T-cell (primary cell): ENCODE measurements at places on chromosomes 13 and 19.
A peak's percentile ranks its signal among the peaks of the same experiment; 100 is the strongest.

GRCh38 chr19:6779206-6779605, 6.7 kb downstream of the VAV1 start:
- no peak for DNase-seq

GRCh38 chr13:64591971-64592370, 2638.2 kb downstream of the PCDH9 start:
- DNase-seq = no peak

GRCh38 chr13:106595625-106596024, 27.7 kb upstream of the ARGLU1 start:
- no peak for DNase-seq

DNA sequence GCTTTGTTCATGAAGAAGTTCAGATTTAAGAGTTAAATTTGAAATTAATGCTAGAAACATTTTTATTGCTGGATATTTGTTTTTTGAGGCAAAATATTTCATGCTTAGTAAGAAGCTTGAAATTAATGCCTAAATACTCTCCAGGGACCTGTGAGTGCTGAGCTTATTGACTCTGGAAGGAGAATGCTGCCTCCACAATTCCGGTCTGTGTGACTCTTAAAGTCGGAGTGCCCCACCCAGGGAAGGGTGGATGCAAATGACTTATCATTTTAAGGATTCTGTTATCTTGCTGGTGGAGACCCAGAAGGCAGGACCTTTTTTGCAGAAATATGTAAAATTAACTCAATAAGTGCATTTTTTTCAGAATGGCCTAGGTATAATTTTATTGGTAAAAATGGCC, 143.8 kb upstream of the RXFP2 start:
- no peak for DNase-seq

- DNase-seq = no peak
These were observed 8.1 kb downstream of the RPS9 start for GRCh38 chr19:54208784-54209057.

GRCh38 chr19:46945694-46946489, 73.7 kb upstream of the NPAS1 start:
- DNase-seq = no peak

DNA sequence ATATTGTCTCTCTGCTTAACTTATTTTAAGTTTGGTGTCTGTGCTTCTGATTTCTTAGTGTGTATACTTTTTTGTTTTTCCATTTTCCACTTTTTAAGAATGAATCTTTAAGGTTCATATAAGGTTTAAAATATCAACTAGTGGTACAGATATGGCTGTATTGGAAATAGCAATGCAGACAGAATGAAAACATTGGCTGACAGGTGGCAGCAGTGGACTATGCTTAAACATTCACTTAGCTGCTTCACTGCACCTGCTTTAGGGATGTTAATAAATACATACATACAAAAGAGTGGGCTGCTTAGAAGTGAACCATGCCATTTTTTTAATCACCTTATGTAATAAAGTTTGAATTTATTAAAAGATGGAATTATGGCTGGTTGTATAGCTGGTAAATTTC, 27.3 kb downstream of the TM9SF2 start:
- peak; percentile 17 for DNase-seq

DNA sequence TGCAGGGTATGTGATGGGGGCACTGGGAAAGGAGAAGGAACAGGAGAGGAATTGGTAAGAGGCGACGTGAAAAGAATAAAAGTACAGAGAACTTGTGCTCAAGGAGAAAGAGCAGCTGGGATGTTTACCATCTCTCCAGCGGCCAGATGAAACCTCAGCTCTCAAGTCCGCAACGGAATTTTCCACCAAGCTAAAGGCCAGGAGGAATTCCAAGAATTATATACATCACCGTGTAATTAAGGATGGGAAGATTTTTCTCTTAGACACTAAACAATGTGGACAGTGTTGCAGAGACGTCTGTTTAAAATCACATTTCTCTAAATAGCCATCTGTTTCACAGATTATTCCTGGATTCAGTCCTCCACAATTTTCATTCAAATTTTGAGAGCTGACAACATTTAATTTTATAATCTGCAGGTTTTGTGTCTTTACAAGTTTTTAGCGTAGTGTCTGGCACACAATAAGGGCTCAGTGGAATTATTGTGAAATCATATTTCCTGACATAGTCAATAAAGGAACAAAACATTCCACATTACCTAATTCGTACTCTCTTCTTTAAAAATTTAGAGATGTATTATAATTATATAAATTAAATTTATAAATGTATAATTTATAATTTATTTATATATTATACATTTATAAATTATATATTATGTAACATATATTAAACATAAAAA, 23.0 kb upstream of the USP29 start:
- no peak for DNase-seq

GRCh38 chr19:5825178-5825577, 14.3 kb downstream of the FUT6 start:
- no peak for DNase-seq

- DNase-seq = no peak
These were observed 2.2 kb upstream of the PRKD2 start for GRCh38 chr19:46718934-46719622.

DNA sequence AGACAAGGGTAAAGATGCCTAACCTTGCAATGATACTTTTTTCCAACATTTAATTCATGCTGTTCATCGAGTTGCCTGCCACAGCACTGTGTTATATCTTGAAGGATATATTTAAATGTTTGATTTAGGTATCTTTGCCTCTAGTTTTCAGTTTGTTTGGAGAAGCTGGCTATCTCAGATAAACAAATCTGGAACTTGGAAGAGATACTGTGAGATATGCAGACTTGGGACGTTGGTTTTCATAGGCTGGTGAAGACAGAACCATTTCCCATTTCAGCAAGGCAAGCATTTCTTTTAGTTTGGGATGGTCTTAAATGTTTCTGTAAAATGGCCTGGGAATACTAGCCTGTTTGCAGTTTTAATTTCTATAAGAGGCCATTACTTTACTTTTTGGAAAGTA, 3.3 kb downstream of the RNASEH2B start:
- DNase-seq = no peak

DNA sequence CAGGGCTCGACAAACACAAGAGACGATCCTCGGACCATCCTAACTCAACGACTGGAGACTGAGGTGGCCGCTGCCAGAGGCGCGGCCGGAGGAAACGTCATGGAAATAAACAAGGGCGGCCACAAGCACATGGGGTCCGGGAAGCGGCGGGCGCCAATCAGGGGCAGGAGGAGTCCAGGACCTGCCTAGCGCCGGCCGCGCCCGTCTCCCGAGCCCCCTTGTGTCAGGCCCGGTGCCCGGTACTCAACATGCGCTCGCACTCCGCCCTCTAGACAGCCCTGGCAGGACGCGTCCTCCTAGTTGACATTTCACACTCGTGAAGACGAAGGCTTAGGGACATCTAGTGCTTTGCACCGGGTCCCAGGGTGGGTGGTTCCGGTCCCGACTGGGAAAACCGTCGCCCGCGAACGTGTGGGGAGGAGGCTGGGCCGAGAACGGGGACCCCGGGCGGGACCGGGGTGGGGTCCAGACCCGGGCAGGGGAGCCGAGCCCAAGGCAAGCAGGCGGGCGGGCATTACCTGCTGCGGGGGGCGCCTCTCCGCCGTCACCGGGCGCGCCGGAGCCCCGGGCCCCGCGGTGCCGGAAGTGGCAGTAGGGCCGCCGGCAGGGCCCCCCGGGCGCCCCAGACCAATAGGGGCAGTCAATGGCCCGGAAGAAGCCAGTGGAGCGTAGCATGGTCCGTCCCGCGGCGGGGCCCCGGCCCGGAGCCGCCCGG, 442 bp downstream of the REXO1 start:
- no peak for DNase-seq

DNA sequence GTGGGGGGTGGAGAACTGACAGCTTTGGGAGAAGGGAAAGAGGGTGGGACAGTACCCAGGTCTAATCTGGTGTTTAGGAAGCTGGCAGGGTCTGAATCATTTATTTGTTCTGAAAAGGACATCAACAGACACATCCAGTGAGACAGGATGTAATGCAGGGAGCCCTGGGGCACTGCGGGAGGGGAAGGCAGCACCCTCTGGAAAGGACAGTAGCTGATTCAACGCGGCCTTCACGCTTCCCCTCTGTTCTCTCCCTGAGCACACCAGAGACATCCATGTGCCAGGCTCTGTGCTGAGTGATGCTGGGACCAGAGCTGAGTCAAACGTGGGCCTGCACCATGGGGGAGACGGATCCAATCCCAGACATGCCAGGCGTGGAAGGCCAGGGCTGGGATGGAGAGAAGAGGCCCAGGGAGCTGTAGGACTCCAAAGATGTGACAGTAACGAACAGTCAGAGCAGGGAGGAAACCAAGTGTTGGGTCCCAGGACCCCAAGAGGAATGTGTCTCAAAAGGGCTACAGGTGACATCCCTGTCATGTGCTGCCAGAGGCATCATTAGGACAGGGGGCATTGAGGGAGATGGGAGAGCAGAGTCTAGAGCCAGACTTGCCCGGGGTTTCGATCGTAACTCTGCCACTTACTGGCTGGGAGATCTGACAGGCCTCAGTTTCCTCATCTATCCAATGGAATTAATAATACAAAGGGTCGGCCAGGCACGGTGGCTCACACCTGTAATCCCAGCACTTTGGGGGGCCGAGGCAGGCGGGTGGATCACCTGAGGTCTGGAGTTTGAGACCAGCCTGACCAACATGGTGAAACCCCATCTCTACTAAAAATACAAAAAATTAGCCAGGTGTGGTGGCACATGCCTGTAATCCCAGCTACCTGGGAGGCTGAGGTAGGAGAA, 1.7 kb downstream of the ETFB start:
- DNase-seq = no peak

GRCh38 chr13:40345654-40346372, 320.6 kb downstream of the FOXO1 start:
- DNase-seq = no peak

DNA sequence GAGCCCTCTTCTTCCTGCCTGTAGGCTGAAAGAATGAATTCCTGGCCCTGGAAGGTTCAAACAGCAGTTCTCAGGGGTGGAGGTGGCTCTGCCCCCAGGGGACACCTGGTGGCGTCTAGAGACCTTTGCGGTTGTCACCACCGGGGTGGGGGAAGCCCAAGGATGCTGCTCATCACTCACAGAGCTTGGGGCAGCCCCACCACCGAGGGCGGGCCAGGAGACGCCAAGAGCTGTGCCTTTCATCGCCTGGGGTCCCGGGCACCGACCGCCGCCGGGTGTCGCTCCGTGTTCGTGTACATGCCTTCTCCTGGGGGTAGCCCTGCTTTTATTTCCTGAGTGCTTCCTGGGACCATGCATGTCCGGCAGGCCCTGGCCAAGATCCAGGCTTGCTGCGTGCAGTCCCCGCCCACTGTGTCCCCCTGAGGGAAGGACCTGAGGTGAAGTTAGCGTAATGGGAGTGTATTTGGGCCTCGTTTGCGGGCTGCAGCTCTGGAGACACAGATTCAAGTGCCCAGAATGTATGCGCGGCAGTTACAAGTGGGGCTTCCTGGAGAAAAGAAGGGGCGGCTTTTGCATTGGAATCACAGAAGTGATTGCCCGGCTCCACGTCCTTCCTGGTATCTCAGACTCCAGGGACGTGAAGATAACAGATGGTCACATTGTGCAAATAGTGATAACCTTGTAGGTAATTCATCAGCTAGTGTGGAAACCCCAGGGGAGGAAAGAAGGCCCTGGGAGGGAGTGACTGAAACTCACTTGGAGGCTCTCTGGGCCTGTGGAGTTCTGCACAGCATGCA, 7.8 kb downstream of the DOT1L start:
- DNase-seq = peak; percentile 66

- no peak for DNase-seq
These were observed 20.7 kb downstream of the LIG1 start for GRCh38 chr19:48149430-48149829.

DNA sequence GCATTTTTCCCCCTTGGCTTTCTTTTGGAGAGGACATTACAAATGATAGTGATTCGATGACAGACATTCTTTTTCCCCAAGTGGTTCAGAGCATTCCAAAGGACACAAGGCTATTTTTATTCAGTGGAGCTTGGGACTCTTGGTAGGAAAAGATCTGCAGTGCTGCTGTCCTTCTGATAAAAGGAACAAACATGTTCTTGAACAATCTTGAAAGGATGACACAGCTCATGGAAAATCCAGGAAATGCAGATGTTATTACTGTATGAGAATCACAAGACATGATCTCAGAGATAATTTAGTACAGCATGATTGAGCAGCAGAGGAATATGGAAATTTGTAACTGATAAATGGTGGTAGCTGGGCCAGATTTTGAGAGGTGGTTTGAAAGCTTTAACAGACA, 96.2 kb upstream of the RFC3 start:
- DNase-seq = no peak

DNA sequence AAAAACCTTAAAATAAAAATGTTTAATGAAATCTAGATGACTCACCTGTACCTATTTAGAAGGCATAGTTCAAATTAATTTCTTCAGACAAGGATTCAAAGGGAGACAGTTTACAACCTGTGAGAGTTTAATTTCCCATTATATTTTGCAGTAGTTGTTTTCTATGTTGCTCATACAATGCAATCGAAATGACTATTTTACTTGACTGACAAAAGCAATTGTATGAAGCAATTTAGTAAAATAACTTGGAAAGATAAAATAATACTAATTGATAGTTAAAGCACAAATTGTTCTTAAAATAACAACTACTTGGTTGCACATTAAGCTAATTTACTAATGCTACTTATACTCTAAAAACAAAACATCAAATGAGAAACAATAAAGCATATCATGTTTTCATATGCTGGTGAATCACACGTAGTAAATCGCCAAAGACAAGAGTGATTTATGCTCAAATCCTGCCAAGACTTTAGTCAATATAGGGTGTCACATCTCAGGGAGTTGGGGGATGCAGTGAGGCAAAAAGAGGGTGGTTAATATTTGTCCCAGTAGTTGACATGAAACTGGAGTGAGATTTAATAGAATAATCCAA, 6.4 kb downstream of the DACH1 start:
- DNase-seq = no peak

DNA sequence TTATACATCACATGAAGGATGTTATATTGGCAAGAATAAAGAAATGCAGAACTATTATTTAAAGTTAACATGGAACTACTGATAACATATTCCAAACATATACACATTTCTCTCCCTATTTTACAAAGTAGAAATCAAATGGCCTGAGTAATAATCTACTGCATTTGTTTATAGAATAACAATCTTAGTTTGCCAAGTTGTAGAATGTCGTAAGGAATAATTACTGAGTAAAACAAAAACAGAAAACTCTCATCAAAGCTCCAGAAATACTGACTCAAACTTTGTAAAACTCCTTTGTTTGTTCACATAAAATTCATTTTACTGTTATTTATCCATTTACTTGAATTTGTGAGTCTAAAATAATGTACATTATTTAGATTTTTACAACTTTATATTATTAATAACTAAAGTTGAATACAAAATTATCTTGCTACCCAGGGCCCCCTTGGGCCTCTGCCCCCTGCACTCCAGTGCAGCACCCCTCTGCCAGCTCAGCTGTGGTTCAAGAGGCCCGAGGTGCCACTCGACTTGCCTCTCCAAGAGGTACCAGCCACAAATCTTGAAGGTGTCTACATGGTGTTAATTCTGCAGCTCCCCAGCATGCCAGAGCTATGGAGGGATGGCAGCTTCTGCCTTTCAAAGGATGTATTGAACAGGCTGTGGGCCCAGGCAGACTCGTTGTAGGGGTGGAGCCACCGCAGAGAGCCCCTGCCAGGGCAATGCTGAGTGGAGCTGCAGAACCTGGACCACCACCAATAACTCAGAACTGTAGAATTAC, 2819.7 kb downstream of the PCDH9 start:
- DNase-seq = no peak
